ENCODE measurements at places on chromosomes 5 and 9.
A peak's percentile ranks its signal among the peaks of the same experiment; 100 is the strongest.

DNA sequence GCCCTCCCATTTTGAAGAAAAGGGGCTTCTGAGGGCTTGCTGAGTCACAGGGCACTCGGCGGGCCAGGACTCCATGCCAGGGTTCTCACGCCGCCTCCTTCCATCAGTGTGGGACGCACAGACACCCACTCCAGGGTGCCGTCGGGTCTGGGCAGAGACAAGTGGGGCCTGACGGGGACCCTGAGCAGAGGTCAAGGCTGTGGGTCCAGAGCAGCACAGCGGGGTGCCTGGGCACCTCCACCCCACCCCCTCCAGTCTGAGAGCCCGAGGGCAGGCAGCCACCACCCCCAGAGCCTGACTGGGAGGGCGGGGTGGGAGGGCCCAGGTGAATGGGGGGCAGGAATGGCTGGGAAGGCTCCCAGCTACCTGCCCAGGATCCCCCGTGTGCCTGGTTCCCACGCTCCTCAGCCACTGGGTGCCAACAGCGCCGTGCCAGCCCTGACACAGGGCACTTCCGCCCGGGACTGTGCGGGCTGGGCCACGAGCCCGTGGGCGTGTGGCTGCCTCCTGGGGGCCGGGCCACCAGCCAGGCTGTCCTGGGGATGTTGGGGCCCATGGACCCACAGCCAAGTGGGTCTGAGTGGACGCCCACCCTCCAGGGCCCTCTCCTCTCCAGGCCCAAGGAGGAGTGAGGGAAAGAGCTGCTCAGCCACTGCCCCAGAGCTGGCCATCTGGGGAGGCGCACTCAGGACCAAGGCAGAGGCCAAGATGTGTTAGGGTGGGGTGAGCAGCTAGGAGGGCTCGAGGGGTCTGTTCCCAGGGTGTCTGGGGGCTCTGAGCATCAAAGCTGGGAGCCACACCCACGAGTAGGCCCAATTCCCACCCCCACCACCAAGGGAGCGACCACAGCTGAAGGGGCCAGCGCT is 10.1 kb upstream of the NRARP start:
- H3K4me1 ChIP-seq: no peaks in the 10 kb centered on the region
- H3K27me3 ChIP-seq: no peaks in the 10 kb centered on the region
- peak overlapping the region; percentile 12 for H3K27ac ChIP-seq
- H3K4me3 ChIP-seq: no peak overlapping the region
- DNase-seq: no peak
- no peaks in the 10 kb centered on the region for H3K36me3 ChIP-seq

- no peak for DNase-seq
- no peaks in the 10 kb centered on the region for H3K4me1 ChIP-seq
- H3K4me3 ChIP-seq: no peak overlapping the region
- peaks cover 57% of the 10 kb centered on the region for H3K36me3 ChIP-seq
- H3K27me3 ChIP-seq: no peaks in the 10 kb centered on the region
- no peak overlapping the region for H3K27ac ChIP-seq
Measured at GRCh38 chr5:10680876-10681481, 80.1 kb downstream of the DAP start.

- H3K4me3 ChIP-seq: no peak within 1 kb of the TSS
- no peak for DNase-seq
- H3K36me3 ChIP-seq: peaks cover 2% of the 10 kb centered on the region
- no peak within 1 kb of the TSS for H3K27ac ChIP-seq
- no peaks in the 10 kb centered on the region for H3K27me3 ChIP-seq
Measured at GRCh38 chr5:93741136-93741811, at the start of gene POU5F2. TSS of gene POU5F2 (minus strand) at chr5:93741600. CDS start at chr5:93741563, 37 bp downstream.

DNA sequence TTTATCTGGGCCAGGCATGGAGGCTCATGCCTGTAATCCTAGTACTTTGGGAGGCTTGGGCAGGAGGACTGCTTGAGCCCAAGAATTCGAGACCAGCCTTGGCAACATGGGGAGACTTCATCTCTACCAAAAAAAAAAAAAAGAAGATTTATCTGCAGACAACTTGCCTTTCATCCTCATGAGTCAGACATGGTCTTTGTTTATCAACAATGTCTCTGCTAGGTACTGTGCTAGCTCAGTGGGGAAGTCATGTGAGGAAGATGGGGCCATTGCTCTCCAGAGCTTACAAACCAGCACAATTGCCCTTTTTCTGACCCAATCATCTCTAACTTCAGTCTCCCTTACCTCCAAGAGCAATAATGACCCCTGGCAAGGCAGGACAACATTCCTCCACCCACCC is 1.6 kb downstream of the URM1 start:
- peaks cover 19% of the 10 kb centered on the region for H3K4me1 ChIP-seq
- H3K36me3 ChIP-seq: peaks cover 1% of the 10 kb centered on the region
- H3K27ac ChIP-seq: no peak overlapping the region
- no peak for DNase-seq
- H3K27me3 ChIP-seq: no peaks in the 10 kb centered on the region

DNA sequence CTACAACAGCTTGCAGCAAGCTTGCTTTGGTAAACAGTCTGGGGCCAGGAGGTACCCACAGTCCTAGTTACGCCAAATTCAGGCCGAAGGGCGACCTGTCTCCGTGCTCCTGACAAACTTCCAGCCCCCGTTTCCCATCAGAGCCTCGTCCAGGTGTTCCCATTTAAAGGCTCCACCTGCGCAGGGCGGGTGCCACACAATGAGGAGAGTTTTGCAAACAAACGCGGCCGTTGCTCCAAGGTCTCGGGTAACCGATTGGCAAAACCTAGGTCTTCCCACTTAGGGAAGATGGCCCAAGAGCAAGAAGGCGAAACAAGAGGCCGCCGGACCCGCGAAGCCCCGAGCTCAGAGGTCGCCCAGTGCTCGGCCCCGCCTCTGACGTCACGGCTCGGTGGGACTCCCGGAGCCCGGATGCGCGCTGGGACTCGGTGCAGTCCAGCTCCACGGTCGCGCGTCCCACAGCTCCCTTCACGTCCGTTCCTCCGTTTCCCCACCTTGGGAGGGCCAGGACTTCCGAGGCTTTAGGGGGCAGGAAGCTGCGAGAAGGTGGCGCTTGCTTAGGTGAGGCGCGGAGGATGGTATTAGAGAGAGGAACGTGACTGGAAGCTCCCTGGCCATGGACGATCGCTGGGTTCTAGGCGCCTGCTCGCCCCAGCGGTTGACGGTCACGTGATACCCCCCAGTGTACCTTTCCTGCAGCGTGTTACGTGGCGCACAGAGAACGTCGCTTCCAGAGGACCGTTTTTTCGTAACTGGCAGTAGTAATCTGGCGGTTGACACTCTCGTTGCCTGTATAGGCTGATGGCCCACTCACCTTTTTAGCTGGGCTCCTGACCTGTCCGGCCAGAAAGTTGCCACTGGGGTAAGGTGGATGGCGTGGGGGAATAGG is 41.8 kb upstream of the KDM4C start:
- H3K36me3 ChIP-seq: no peaks in the 10 kb centered on the region
- no peak overlapping the region for H3K27ac ChIP-seq
- H3K4me1 ChIP-seq: no peaks in the 10 kb centered on the region

GRCh38 chr9:6024035-6024554 is 8.7 kb upstream of the RANBP6 start:
- no peak overlapping the region for H3K4me3 ChIP-seq
- H3K27me3 ChIP-seq: no peaks in the 10 kb centered on the region
- H3K27ac ChIP-seq: no peak overlapping the region
- H3K4me1 ChIP-seq: no peaks in the 10 kb centered on the region

- no peak overlapping the region for H3K27ac ChIP-seq
- no peaks in the 10 kb centered on the region for H3K36me3 ChIP-seq
- no peak overlapping the region for H3K4me3 ChIP-seq
- no peaks in the 10 kb centered on the region for H3K27me3 ChIP-seq
- H3K4me1 ChIP-seq: peaks cover 17% of the 10 kb centered on the region
- DNase-seq: no peak
Measured at GRCh38 chr9:131657037-131657377, 82.9 kb downstream of the RAPGEF1 start.

GRCh38 chr9:89822996-89823395 is 218.2 kb downstream of the GADD45G start:
- H3K27ac ChIP-seq: no peak overlapping the region
- no peaks in the 10 kb centered on the region for H3K4me1 ChIP-seq
- no peak for DNase-seq
- no peak overlapping the region for H3K4me3 ChIP-seq

DNA sequence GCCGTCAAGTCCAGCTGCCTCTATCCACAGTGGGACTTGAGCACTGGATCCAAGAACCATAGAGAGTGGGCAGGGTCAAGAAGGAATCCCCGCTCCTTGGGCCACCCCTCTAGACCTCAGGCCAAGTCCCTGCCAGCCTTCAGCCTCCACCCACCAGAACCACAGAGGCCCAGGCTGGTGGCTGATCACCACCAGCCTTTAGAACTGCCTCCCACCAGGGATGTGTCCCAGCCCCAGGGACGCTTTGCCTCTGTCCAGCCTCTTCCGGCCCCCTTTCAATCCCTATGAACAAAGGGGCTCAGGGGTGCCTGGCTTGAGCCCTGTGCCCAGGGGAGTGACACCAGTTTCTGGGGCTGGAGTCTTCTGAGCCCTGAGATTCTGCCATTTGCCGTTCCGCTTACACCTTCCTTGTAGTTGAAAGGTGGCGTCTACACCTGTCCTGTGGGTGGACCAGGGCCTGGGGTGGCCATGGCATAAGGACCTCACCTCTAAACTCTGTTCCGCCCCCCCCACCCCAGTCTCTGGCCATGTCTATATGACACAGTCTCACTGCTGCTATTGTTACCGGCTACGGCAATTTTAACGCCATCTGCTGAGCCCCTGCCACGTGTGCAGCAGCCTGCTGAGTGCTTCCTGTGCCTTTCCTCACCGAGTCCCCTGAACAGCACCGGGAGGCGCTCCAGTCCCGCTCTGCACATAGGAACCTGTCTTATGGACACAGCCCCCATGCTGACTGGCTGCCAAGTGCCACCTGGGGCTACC is 35.7 kb upstream of the ORM1 start:
- H3K27me3 ChIP-seq: no peaks in the 10 kb centered on the region
- peaks cover 6% of the 10 kb centered on the region for H3K4me1 ChIP-seq
- DNase-seq: no peak
- H3K36me3 ChIP-seq: peaks cover 8% of the 10 kb centered on the region
- H3K27ac ChIP-seq: no peak overlapping the region

DNA sequence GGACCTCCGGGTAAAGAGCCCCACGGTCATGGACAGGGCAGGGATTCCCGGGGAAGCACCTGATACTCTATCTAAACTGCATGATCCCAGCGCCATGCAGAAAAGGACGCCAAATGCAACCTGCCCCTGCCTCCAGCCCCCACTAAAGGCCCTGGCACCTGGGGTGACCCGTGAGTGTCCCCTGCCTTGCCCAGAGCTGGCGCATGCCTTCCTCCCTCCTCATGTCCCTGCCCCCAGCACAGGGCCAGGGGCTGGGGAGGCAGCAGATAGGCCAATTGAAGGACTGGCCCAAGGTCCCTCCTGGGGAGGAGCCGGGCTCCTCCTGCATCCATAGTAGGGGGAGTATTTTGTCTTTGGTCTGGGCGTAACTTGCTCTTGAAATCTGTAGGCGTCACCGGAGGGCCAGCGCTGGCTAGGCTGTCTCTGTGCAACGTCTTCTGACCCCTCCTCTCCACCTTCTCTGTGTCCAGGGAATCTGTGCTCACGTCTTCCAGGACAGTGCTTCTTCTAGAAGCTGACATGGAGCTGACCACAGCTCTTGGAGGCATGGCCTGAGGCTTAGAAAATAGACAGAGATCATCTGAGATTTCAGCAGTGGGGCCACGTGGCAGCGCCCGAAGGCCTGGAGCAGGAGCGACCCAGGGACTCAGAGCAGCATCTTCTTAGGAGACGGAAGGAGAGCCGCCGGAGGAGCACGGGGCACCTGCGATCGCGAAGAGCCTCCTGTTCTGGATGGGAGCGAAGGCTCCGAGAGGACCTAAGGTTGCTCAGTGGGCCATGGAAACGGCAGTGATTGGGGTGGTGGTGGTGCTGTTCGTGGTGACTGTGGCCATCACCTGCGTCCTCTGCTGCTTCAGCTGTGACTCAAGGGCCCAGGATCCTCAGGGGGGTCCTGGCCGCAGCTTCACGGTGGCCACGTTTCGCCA is 660 bp downstream of the SPAAR start:
- no peaks in the 10 kb centered on the region for H3K36me3 ChIP-seq
- H3K27me3 ChIP-seq: no peaks in the 10 kb centered on the region
- peak overlapping the region; percentile 100 for H3K27ac ChIP-seq
- peaks cover 59% of the 10 kb centered on the region for H3K4me1 ChIP-seq

GRCh38 chr9:92395617-92396016 is 8.8 kb downstream of the OGN start:
- no peak for DNase-seq
- H3K27me3 ChIP-seq: no peaks in the 10 kb centered on the region
- H3K27ac ChIP-seq: peak overlapping the region; percentile 37
- peaks cover 20% of the 10 kb centered on the region for H3K36me3 ChIP-seq
- no peak overlapping the region for H3K4me3 ChIP-seq

GRCh38 chr9:81531511-81531910 is 157.8 kb downstream of the TLE1 start:
- H3K36me3 ChIP-seq: no peaks in the 10 kb centered on the region
- peaks cover 12% of the 10 kb centered on the region for H3K4me1 ChIP-seq
- no peak overlapping the region for H3K27ac ChIP-seq
- DNase-seq: no peak
